ENCODE measurements at places on chromosomes 3 and 15.

DNA sequence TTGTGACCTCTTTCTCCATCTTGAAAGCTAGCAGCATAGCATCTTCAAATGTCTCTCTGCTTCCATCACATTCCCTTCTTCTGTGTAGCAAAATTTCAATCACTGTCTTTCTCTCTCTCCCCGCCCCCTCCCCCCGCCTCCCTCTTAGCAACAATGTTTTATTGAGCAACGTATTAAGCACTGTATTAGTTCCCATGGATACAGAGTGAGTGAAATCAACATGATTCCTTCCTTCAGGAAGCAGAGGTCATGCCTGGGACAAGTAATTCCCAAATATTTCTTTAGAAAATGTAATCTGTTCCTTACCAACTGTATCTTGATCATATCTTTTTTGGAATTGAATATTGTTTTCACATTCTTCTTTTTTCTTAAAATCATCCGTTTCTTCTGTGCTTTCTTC, 373.7 kb upstream of the NECTIN3 start:
- DNase-seq = no peak

DNA sequence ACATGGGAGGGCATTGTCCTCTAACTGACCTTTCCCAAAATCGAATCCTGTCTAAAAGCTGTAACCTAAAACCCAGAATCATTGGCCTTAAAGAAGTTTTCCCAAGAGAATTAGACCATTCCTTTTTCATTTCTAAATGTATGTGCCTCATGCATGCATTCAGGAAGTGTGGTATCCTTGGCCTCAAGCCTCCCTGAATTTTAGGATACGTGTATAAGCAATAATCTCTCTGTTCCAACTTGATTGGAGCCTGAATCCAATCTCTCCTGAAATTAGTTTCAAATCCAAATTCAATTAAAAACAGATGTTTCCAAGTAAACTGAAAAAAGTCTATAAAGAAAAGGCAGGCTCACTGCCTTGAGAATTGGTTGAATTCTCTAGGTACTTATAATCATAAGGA, 86.0 kb upstream of the VEPH1 start:
- DNase-seq = no peak

DNA sequence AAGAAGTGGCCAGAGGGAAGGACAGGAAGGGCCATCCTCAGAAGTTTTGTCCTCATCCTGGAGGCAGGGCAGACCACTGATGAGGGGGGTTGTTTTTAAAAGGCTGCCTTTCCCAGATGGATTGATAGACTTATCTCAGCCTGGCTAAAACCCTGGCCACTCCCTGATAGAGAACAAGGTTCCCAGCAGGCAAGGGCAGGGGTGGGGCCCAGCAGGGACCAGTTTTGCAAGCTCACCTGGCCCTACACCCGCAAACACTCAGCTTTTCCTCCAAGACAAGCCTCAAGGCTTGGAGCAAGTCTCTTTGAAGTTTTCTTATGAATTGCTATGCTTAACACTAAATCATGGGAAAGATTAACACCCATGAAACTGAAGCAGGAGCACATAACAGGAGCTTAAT, 9.1 kb downstream of the LIPC start:
- no peak for DNase-seq

DNA sequence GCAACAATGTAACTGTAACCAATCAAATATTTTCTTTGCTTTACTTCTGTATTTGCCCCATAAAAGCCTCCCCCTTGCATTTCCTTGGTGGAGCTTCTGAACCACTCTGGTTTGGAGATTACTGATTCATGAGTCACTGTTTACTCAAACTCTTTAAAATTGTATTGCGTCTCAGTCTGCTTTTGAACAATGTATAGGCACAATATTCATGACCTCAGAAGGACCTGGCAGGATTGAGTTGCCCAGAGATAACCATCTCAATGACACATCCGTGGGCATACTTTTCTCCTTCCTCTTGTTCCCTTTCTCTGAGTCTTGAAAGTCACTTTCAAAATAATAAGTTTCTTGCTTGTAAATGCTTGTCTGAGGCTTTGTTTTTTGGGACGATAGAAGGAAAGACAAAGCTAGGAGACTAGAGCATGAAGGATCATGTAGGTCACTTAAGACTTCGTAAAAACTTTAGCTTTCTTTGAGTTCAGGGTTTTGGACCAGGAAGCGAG, 57.1 kb upstream of the POU1F1 start:
- DNase-seq = peak; percentile 14

DNA sequence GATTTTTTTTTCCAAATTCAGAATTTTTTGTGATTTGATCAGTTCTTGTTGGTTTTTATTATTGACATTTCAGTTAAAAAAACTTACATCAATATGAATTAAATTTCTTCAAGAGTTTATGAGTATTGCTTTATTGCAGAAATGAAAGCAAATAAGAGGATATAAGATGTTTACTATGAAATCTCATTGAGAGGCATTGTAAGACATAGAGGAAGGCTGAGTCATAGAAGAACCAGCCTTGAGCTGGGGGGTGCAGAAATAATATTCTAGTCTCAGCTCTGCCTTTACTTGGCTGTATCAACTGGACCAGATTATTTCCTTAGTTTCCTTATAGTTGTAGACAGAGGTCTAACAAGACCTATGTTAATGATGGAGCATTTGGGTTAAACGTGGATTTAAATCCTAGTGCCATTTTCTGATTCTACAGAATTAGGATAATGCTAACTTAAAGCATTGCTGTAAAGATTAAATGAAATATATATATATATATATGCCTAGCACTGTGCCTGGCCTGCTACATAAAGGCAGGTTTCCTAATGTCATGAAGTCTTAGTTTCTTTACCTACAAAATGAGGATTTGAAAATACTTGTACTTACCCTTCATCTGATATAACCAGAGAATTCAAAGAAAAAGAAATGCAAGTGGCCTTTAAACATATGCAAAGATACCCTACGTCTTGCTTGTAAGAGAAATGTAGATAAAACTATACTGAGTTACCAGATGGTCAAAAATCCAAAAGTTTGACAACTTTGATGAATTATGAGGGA, 7.3 kb downstream of the FAM98B start:
- no peak for DNase-seq

GRCh38 chr3:117355566-117355965, 646.0 kb downstream of the TUSC7 start:
- DNase-seq = no peak

DNA sequence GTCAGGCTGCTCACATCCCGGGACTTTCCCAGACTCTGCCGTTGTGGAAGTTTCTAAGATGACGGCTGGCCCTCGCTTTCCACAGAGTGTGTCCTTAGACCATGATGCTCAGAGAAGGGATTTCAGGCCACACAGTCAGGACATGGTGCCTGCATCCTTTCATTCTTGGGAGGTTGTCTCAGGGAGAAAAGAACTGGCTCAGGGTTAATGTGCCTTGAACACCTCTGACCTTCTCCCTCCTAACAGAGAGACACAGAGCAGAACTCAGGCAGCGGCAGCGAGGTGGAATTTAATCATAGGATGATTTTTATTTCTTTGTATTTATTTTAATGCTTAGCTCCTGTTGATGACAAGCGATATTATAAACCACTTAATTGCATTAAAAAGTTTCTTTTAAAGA, 96.9 kb upstream of the ATP2B2 start:
- no peak for DNase-seq

GRCh38 chr3:66335671-66336070, 114.9 kb downstream of the SLC25A26 start:
- no peak for DNase-seq

DNA sequence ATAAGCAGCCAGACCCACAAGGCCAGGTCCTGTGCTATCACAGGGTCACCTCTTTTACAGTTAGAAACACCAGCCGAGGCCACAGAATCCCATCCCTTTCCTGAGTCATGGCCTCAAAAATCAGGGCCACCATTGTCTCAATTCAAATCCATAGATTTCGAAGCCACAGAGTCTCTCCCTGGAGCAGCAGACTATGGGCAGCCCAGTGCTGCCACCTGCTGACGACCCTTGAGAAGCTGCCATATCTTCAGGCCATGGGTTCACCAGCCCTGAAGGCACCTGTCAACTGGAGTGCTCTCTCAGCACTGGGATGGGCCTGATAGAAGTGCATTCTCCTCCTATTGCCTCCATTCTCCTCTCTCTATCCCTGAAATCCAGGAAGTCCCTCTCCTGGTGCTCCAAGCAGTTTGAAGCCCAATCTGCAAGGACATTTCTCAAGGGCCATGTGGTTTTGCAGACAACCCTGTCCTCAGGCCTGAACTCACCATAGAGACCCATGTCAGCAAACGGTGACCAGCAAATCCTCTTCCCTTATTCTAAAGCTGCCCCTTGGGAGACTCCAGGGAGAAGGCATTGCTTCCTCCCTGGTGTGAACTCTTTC, 39.6 kb downstream of the TGM4 start:
- DNase-seq = no peak

- no peak for DNase-seq
Measured at GRCh38 chr3:105885256-105885655, 16.4 kb upstream of the CBLB start.

All from GF-D8 (cell line).